Testis (tissue), 5 donors: ENCODE measurements at places on chromosomes 7 and 10. TPM values are rescaled to one million over a fixed set of nuclear protein-coding genes. Genes with fewer than 3 reads are reported as not detected.

GRCh38 chr7:17155529-17155928, 142.9 kb upstream of the AHR start:
- H3K4me3 ChIP-seq = no peak overlapping the region
- DNase-seq = no peak
- no peaks in the 10 kb centered on the region for H3K27me3 ChIP-seq
- no peaks in the 10 kb centered on the region for H3K4me1 ChIP-seq
- no peaks in the 10 kb centered on the region for H3K36me3 ChIP-seq
- no peak overlapping the region for H3K27ac ChIP-seq

The CCDC172 gene
- total RNA-seq = 31.4 TPM

DNA sequence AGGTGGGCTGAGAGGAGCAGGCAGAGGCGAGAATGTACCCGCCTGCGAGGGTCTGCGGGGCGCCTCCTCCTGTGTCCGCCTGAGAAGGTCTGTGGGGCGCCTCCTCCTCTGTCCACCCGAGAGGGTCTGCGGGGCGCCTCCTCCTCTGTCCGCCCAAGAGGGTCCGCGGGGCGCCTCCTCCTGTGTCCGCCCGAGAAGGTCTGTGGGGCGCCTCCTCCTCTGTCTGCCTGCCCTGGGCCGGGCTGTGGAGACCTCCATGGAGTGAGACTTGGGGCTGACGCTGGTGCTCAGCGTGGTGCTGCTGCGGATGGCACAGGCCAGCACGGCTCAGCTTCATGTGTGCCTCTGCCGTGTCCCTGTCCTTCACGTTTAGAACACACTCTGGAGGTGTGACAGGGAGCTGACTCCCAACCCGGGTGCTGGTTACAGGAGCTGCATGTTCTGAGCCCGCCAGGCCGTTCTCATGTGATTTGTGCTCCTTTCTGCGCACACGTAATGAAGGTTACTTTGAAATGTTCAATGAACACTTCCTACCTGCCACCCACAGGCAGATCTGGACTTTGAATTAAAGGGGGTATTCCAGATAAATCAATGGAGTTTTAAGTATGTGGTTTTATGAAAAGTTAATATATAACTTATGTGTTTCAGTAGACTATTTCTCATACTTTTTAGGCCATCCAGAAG, 20.5 kb upstream of the GET4 start:
- H3K4me3 ChIP-seq = no peak overlapping the region
- no peak overlapping the region for H3K27ac ChIP-seq
- H3K27me3 ChIP-seq = no peaks in the 10 kb centered on the region
- DNase-seq = no peak
- no peaks in the 10 kb centered on the region for H3K4me1 ChIP-seq
- no peaks in the 10 kb centered on the region for H3K36me3 ChIP-seq

The UBTD1 gene
- 143 TPM for total RNA-seq

DNA sequence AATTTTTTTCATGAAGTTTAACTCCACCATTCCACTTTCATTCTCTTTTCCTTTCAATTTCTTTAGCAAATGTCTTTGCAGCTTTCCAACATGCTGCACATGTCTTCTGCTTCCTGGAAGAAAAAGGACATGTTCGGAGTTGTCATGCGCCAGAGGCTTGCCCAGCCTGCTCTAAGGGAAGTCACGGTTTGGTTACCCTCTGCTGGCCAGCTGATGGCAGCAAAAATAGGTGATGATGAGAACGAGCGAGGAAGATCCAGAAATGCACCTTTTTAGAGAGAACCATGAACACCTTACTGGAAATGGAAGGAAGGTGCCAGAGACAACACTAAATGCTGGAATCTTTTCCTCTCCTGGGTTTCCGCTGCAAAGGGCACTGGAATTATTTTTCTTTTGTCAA, 4.9 kb upstream of the ZSCAN21 start:
- DNase-seq = no peak
- H3K27me3 ChIP-seq = no peaks in the 10 kb centered on the region
- no peaks in the 10 kb centered on the region for H3K4me1 ChIP-seq
- H3K36me3 ChIP-seq = no peaks in the 10 kb centered on the region

The TAC1 gene
- total RNA-seq = 1.2 TPM

- no peaks in the 10 kb centered on the region for H3K36me3 ChIP-seq
- H3K27ac ChIP-seq = no peak overlapping the region
- DNase-seq = no peak
- H3K4me3 ChIP-seq = no peak overlapping the region
Measured at GRCh38 chr7:70669854-70670253, 462.1 kb upstream of the GALNT17 start.

DNA sequence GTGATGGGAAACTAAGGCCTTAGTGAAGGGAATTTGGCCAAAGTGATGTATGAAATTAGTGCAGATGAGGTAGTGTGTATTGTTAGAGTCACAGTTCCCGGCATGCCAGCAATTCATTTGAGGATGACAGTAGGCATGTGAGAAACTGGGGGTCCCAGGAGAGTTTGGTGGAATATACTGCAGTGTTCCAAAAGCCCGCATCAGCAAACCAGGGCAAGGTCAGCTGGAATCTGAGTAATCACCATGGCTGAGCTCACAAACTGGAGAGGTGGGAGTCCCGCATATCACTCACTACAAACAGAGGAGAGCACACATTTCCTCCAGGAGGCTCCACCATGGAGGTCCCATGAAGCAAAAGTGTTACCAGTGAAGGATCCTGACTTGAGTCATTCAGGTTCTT, 740.7 kb downstream of the TNS3 start:
- DNase-seq = no peak
- no peaks in the 10 kb centered on the region for H3K27me3 ChIP-seq
- no peak overlapping the region for H3K4me3 ChIP-seq

DNA sequence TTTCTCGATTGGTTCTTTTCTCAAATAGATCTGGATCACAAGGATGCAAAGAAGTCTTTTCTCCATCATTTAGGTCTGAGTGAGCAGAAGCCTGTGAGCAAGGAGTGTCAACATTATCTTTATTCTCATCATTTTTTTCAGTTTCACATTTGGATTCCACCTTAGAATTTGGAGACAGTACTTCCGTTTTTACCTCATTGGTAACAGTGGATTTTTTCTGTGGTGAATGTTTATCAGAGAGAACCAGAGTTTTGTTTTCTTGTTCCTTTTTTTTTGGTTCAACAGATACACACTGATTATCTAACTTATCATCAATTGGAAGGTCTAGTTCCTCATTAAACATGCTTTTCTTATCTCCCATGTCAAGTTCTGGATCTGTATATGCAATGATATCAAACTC, 151.3 kb downstream of the GALNT11 start:
- H3K4me3 ChIP-seq = no peak overlapping the region
- H3K4me1 ChIP-seq = no peaks in the 10 kb centered on the region

The OR13A1 gene
- total RNA-seq = 0.79 TPM
